ENCODE measurements at places on chromosomes 7 and 10. TPM values are rescaled to one million over a fixed set of nuclear protein-coding genes. Genes with fewer than 3 reads are reported as not detected.

LIMK1 gene
- 128 TPM for total RNA-seq

SPRN gene
- not detected for total RNA-seq

NOBOX gene
- not detected for total RNA-seq

DNA sequence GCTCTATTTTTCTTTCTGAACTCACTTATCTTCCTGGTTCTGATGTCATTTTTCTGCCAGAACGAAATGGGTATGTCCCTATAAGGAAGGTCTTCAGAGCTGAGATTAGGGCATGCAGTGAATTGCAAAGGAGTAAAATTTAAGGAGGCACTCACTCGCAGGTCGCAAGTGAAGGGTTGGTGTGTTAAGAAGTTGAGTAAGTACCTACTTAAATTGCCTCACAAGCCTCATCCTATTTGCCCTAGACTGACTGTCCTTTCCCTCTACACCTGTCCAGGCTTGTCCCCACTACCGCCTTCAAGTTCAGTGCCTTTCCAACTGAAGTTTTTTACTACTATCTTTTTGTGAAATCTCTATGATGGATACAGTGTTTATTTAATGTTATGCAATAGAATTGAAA is 191.5 kb downstream of the AHR start:
- DNase-seq, result no peak
- H3K36me3 ChIP-seq, result no peaks in the 10 kb centered on the region
- no peak overlapping the region for H3K4me3 ChIP-seq
- no peaks in the 10 kb centered on the region for H3K4me1 ChIP-seq
- H3K27me3 ChIP-seq, result no peaks in the 10 kb centered on the region

DNA sequence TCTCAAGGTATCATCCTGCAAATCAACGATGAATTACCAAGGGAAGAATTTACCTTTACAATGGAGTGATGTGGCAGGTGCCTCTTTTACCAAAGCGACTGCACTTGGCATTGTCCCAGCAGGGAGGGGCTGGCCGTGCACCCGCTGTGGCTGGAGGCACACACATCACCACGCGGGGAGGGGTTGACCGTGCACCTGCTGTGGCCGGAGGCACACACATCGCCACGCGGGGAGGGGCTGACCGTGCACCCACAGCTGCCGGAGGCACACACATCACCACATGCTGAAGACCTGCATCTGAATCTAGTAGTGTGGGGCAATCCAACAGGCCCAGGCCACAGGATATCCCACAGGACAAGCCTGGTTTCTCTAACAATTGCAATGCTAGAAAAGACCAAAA is 493.5 kb downstream of the DNAJB6 start:
- no peak for DNase-seq
- H3K27ac ChIP-seq, result no peak overlapping the region

- H3K27ac ChIP-seq, result no peak overlapping the region
- no peaks in the 10 kb centered on the region for H3K36me3 ChIP-seq
- H3K4me1 ChIP-seq, result no peaks in the 10 kb centered on the region
- 0 out of 2 replicates have a peak, but pooled peaks cover 7% of the 10 kb centered on the region for H3K27me3 ChIP-seq
- no peak for DNase-seq
These were observed 88.9 kb downstream of the APBB1IP start for GRCh38 chr10:26527018-26527417.

DNA sequence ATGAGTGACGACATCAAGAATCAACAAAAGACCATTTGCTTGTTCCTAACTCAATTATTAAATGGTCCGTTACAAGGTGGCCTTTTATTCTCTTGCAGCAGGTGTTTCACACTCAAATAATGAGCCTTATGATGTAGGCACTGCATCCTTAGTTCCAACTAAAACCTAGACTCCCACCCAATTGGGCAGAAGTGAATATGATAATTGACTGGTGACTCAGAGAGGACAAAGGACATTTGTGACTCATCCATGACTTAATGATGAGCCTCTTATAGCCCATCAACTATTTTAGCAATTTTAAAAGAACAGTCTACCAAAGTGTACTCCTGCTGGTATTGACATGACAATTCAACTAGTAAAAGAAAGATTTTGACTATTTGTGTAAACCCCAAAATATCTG is 1027.8 kb upstream of the PHF14 start:
- DNase-seq, result no peak
- no peak overlapping the region for H3K4me3 ChIP-seq
- no peaks in the 10 kb centered on the region for H3K36me3 ChIP-seq
- H3K4me1 ChIP-seq, result no peaks in the 10 kb centered on the region
- H3K27me3 ChIP-seq, result no peaks in the 10 kb centered on the region

DNA sequence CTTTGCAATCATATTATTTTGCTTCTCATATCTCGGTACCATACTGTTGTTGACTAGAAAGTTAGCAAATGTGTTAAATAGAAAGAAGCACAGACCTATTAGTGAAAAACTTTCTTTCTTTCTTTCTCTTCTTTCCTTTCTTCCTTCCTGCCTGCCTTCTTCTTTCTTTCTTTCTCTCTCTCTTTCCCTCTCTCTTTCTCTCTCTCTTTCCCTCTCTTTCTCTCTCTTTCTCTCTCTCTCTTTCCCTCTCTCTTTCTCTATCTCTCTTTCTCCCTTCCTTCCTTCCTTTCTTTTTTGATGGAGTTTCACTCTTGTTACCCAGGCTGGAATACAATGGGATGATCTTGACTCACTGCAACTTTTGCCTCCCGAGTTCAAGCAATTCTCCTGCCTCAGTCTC is 1160.6 kb downstream of the GATA3 start:
- no peak overlapping the region for H3K27ac ChIP-seq
- DNase-seq, result no peak
- H3K4me1 ChIP-seq, result no peaks in the 10 kb centered on the region
- H3K36me3 ChIP-seq, result no peaks in the 10 kb centered on the region

DNA sequence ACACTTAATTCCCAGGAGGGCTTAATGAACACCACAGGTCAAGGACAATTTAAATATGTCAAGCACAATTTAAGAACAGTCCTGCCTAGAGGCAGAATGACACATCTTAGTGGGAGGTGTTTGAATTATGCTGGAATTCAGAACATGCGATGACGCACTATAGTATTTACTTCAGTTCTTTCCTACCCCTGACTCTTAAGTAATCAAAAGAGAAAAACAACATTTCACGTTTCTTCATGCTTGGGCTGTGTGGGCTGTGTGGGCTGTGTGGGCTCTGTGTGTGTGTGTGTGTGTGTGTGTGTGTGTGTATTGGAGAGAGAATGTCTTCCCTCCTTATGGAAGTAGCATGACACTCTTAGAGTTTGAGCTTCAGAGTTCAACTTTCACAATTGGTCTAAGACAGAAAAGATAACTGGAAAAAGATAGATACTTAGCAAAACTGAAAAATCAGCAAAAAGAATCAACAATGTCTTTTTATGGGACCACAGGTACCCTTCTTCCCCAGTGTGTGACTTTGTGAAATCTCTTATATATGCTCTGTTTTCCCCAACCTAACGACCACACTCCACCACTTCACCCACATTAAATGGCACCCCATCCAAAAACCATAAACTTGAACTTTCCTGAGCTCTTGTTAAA is 33.7 kb upstream of the CABCOCO1 start:
- 0 out of 2 replicates have a peak overlapping the region, but pooled peaks have one; percentile 35 for H3K27ac ChIP-seq
- H3K4me3 ChIP-seq, result no peak overlapping the region
- peaks cover 42% of the 10 kb centered on the region for H3K4me1 ChIP-seq
- no peaks in the 10 kb centered on the region for H3K36me3 ChIP-seq

DNA sequence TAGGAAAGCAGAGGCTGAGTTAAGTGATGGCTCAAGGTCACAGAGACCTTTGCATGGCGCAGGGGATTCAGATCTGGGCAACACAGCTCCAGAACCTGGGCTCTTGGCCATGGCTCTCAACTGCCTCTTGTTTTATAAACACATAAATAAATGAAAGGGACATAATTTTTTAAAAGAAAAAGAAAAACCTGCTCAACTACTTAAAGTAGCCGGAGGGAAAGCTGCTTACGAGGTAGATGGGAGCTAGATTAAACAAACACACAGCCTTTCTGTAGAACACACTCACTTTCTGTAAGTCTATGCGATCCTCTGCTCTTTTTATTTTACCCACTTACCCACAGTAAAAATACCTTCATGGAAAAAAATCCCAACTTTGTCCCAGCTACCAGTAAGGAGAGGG is 81.3 kb downstream of the PIP4K2A start:
- H3K36me3 ChIP-seq, result no peaks in the 10 kb centered on the region
- peaks cover 1% of the 10 kb centered on the region for H3K4me1 ChIP-seq
- H3K27ac ChIP-seq, result no peak overlapping the region
- H3K4me3 ChIP-seq, result no peak overlapping the region
- DNase-seq, result no peak
- no peaks in the 10 kb centered on the region for H3K27me3 ChIP-seq

DNA sequence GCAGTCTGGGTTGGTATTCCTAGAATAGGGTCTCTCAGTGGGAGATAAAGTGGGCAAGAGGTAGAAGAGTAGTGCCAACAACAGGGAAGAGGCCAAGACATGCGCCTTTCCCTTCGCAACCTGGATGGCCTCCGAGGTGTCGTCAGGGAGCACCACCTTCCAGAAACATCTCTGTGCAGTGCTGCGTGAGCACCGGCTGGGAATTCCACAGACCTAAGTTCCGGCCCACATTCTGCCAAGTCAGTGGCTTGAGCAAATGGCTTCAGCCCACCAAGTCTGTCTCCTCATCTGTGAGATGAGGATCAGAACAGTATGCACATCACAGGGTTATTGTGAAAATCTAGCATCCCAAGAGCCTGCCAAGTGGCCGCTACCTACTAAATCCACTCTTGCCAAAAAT is 40.6 kb downstream of the CCDC3 start:
- no peaks in the 10 kb centered on the region for H3K36me3 ChIP-seq
- peaks cover 12% of the 10 kb centered on the region for H3K27me3 ChIP-seq
- DNase-seq, result no peak
- no peak overlapping the region for H3K27ac ChIP-seq
- H3K4me3 ChIP-seq, result no peak overlapping the region
- no peaks in the 10 kb centered on the region for H3K4me1 ChIP-seq

Measured in PC-9 (cell line).